ENCODE measurements at places on chromosomes 12 and 14.
A peak's percentile ranks its signal among the peaks of the same experiment; 100 is the strongest.

- DNase-seq = no peak
These were observed 206.5 kb downstream of the CALM1 start for GRCh38 chr14:90603336-90603735.

- DNase-seq = peak; percentile 20
These were observed 4.5 kb downstream of the DAO start for GRCh38 chr12:108884116-108885012.

- no peak for DNase-seq
These were observed 272.5 kb downstream of the C12orf50 start for GRCh38 chr12:87756721-87757120.

- no peak for DNase-seq
These were observed 25.8 kb upstream of the CTDSP2 start for GRCh38 chr12:57872362-57872761.

GRCh38 chr12:72077111-72077820, 138.6 kb downstream of the TPH2 start:
- DNase-seq = no peak

- DNase-seq = no peak
These were observed 36.9 kb upstream of the HNF1A start for GRCh38 chr12:120941412-120941811.

- no peak for DNase-seq
These were observed 99.9 kb downstream of the PHETA1 start for GRCh38 chr12:111268738-111269572.

DNA sequence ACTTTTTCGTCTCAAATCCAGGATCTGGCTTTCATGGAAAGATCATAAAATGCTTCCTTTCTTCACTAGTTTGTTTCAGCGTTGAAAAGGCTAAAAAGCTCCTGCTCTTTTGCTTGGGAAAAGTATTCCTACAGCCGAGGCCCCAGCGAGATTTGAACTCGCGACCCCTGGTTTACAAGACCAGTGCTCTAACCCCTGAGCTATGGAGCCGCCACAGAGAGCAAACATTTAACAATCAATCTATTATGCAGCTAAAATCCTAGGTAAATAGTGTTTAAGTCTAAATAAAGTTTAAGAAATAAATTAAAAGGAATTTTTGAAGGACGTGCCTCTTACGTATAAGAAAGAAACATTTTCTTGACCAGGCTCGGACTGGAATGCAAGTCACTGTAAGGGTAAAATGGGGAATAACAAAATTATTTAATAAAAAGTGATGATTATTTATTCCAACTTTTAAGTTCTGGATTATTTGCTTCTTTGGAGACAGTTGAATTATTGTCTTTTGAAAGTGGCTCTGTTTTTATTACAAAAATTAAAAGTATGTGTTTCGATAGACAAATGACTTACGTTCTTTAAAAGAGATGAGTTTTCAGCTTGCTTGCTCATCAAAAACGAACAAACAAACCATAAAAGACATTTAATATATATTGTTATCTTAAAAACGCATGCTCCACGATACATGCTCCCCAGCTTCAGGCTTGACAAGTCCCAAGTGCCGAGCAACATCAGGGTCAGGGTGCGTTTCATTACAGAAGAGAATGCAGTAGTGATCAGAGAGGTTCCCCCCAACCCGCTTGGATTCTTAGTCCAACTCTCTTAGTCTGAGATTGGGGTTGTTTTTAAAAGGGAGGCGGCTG, 10.2 kb downstream of the OR6S1 start:
- no peak for DNase-seq

GRCh38 chr12:42370013-42370412, 44.0 kb downstream of the PPHLN1 start:
- no peak for DNase-seq

- DNase-seq = no peak
These were observed 71.6 kb downstream of the SPRING1 start for GRCh38 chr12:116666305-116666673.

GRCh38 chr12:9344541-9344940, 136.3 kb upstream of the PZP start:
- DNase-seq = no peak

GRCh38 chr14:59627011-59627520, 50.5 kb upstream of the CCDC175 start:
- DNase-seq = no peak

DNA sequence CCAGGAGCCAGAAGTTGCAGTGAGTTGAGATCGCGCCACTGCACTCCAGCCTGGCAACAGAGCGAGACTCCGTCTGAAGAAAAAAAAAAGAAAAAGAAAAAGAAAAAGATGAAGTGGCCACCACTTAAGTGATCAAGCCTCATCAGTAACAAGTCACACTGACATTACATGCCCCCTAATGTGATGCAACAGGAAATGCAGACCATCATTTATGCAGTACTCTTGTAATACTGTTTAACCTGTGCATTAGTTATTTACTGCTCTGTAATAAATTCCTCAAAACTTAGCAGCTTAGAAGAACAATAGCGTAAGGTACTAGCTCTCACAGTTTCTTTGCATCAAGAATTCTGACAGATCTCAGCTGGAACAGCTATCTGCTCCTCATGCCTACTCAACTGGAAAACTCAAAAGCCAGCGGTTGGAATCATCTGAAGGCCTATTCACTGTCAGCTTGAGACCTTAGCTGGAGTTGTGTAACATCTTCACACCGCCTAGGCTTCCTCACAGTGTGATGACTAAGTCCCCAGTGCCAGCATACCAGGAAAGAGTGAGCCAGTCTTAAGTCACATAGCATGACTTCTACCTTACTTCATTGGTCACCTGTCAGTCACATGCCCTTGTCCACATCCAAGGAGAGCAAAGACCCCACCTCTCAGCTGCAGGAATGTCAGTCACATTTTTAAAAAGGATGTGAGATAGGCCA, 31.5 kb downstream of the EPS8 start:
- DNase-seq = no peak

DNA sequence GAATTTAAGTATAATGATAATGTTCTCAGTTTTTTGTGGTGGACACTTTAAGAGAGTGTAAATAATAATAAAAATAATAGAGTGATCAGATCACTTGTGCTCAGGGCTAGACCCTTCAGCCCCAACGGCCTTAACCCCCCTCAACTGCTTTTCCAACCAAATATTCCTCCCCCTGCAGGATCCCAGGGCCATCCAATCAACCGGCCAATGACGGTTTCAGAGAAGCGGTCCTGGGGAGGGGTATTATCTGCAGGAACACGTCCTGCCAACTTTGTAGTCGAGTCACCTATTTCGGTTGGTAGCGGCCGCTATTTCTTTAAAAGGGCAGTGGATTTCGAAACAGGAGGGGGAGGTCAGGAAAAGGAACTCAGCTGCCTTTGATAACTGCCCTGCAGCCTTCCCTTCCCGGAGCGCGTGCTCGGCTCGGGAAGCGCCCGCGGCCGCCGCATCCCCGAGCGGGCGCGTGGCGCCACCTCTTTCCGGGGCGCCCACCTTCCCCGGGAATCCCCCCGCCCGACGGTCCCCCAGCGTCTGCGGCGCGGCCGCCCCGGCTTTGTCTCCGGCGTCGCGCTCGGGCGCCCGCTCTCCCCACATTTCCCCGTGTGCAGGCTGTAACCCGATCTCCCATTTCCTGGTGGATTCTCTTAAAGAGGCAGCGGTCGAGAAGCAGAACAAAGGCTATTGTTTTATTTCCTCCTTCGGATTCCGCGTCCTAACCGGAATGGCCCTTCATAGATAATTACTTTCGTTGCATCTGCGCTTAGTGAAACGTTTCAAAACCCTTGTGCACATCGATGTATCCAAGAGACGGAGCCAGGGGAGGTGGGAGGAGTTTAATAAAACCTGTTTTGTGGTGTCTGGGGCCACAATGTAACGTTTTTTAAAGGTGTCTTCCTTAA, 711 bp upstream of the ETV6 start:
- peak; percentile 41 for DNase-seq

DNA sequence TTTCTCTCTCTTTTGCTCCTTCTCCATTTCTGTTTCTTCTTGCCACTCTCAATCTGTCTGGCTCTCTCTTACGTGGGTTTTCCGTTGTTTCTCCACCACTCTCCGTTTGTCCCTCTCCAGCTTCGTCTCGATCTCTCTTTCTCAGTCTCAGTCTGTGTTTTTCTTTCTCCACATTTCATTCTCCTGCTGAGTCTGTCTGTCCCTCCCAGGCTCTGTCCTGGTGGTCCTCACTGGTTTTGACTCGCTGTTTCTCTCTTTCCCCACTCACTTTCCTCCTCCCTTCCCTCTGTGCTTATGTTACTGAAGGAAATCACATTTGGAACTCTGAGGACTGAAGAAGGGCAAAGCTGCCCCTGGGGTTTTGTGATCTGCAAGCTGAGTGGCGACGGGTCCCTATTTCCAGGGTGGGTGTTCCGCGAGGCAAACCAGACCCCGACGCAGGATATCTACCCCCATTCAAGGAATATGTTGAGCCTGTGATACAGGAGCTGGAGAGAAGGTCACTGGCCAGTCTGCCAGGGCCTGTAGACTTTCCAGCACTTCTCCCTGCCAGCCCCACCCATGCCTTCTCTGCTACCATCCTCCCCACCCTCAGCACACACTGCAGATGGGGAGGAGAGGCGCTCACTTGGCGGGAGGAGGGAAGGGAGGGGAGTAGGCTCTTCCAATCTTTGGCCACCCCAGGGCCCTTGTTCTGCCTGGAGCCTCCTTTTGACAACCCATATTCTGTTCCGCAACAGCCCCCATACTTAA, 102.7 kb upstream of the MAP1LC3B2 start:
- DNase-seq = no peak

GRCh38 chr12:104930388-104931326, 27.4 kb downstream of the SLC41A2 start:
- no peak for DNase-seq

GRCh38 chr12:49619286-49619685, 4.1 kb upstream of the PRPF40B start:
- DNase-seq = no peak

GRCh38 chr12:122232691-122233090, 6.8 kb upstream of the DIABLO start:
- DNase-seq = no peak

GRCh38 chr12:122123761-122124145, 45.2 kb downstream of the MLXIP start:
- no peak for DNase-seq

- DNase-seq = no peak
These were observed 20.3 kb downstream of the KDM2B start for GRCh38 chr12:121560392-121561008.

GRCh38 chr14:23697680-23698079, 61.5 kb downstream of the DHRS2 start:
- DNase-seq = no peak

- DNase-seq = no peak
These were observed 7.7 kb upstream of the PSMA6 start for GRCh38 chr14:35284506-35284905.

DNA sequence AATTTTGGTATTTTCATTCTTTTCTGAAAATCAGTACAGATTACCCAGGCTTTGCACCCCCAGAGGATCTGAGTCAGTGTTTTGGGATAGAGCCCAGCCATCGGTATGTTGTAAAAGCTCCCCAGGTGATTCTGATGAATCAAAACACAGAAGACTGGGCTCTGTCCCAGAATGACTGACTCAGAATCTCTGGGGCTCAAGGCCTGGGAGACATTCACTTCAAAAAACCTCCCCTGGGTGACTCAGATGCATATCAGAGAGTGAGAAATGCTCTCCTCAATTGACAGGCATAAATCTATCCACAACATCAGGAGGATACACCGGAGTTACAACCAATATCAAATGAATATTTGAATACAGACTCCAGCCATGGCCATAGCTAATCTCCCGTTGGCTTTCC, 32.6 kb downstream of the SLC35F4 start:
- no peak for DNase-seq

- DNase-seq = no peak
These were observed 60.7 kb downstream of the POLR3B start for GRCh38 chr12:106417926-106418910.

DNA sequence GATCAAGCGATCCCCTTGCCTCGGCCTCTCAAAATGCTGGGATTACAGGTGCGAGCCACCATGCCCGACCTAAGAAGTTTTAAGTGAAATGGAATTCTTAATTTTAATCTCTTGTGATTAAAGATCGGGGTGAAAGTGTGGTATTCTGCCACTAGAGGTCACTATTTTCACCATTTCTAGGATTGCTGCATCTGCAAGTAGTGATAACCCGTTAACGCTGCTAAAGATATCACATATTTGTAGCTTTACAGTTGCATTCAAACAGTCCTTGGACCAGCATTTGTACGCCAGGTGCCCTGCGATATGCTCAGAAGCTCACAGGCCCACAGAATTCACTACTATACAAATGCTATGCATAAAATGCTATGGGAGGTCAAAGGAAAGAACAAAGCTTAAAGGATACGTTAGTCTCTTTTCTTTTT, 19.3 kb downstream of the CCDC62 start:
- DNase-seq = no peak

DNA sequence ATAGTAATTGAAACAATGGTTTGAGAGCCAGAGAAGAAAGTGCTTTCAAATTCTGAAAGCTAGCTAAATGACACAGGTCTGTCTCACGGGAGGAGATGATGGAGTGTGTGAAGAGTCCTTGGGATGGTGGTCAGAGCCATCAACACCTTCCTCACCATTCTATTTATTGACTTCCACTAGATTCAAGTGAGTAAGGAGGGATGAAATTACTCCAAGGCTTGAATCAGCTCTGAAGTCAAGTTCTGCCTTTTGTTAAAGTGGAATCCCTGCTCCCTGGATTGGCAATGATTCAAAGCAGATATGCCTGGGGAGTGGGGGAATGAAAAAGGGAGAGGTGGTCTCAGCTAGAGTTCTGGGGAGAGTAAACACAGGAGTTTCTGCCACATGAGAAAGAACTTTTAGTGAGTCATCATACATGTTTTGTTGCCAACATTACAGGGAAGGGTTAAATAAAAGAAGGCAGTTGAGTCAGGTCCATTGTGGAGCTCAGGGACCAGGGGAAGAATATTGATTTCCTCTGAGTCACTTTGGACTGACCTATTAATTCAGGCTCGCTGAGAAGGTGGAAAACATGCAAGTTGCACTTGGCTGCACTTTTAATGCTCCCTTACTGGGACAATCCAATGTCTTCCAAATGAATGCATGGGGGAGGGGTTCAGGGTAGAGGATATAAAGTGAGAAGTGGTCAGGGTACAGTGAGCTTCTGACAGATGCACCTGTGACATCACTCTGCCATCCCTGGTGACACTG, 142.7 kb downstream of the TBX5 start:
- no peak for DNase-seq

Data from activated CD8-positive, alpha-beta memory T cell treated with anti-CD3 and anti-CD28 coated beads for 4 hours (primary cell).